Activated naive CD4-positive, alpha-beta T cell treated with anti-CD3 and anti-CD28 coated beads, Interleukin-2, amount 50 U/mL, for 16 hours (primary cell): ENCODE measurements at places on chromosomes 7 and 10.

DNA sequence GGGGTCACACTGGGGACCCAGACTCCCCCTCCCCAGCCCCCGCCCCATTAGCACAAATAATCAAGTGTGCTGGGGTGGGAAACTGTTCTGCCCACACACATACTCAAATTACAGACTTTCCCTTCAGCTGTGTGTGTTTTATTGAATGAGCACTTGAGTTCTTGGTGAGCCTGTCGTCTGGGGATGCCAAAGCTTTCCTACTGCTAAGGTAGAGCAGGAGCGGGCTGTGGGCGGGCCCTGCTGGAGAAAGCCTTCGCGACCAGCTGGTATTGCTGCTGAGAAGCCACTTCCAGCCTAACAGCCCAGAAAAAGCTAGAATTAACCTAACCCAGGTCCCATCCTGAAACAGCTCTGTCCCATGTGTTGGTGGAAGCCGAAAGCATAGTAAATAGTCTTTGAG lies 87.0 kb upstream of the KMT2E start:
- no peak for DNase-seq

DNA sequence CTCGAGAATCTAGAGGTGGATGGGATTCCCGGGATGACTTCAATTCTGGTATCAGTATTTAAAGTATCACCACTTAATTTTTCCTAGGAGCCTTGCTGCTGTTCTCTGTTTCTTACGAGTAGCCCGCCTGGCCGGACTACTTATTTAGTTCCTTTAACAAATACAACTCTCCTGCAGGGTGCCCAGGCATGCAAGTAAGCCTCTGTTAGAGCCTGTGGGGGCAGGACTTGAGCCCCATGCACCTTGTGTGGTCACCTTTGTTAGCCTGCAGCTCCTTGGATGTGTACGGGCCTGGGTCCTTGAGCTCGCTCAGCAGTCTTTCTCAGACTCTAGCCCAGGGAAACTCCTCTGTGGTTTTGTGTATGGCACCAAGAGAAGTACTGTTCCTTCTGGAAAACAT lies 16.1 kb downstream of the EIF4H start:
- no peak for DNase-seq

DNA sequence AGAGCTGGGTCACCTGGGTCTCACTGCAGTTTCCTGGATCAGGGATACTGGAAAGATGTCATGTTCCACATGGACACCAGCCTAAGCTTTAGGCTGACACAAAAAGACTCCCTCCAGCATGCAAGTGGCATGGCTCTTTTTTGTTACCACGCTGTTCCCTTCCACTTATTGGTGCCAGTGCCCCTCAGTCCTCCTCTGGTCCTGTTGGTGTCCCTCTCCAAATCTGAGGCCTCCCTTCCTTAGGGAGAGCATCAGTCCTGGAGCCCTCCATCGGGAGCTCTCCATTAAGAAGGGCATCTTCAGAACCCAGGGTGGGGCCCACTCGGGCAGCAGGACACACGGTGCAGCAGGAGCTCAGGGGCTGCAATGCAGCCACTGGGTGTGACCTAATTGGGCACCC lies 76.1 kb upstream of the LRRC18 start:
- no peak for DNase-seq

DNA sequence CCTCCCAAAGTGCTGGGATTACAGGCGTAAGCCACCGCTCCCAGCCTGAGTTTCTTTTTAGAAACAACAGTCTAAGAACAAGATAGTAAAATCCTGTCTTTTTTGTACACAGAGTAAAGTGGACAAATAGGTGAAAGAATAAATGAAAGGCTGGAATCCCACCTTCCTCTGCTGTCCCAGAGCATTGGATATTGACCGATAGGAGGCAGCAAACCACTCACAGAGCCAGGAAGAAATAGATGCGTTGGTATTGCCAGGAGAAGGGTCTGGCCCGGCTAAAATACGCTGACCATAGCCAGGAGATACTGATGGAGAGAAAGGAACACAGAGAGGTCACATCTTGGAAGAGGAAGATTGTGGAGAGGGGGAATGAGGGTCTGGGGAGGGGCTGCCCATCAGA lies 11.4 kb upstream of the ZNF12 start:
- DNase-seq = no peak

DNA sequence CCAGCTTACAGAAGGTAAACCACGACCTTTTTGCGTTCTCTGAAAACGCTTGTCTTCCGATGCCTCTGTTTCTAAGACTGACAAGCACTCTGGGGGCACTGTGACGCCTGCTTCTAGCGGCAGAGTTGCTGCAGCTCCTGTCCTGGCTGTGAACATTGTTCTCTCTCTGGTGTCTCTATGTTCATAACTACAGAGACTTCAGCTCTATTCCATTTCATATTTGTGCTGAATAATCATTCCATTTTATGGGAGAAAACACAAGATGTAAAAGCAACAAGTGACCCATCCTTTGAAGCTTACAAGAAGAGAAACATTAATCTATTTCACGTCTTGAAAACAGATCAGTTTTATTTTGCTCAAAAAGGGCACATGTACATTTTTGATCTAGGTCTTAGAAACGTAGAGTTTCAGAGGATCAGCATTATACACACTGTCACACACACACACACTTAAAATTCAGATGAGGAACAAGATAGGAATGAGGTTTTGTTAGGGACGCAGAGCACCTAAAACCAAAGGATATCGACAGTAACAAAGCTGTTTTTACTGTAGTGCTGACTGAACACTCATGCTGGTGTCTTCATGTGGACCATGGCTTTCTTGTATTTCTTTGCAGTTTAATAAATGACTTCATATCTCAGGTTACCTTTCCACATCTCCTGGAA lies 3.0 kb downstream of the IKZF1 start:
- peak; percentile 74 for DNase-seq

GRCh38 chr7:140922741-140923345 lies 1.9 kb downstream of the BRAF start:
- DNase-seq = no peak

DNA sequence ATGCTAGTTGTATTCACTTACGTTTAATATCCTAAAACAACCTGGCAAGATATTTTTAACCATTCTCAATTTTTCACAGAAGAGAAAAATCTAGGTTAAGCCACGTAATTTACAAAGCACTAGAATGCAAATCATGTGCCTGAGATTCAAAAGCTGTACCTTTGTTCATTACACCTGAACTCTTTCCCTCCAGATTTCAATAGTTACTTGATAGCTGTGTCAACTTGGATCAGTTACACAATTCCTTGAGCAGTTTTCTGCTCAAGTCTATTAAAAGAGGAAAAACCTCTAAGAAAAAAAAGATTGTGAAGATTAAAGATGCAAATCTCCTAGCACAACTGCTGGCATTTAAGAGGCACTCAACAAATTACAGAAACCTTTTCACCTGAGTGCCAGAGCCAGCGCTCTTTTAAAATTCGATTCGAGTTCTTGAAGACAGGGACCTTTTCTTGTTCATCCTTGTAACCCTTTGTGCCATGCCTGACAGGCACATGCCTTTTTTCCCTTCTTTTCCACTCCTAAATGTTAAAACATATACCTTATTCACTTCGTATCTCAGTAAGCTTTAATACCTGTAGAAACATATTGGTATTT lies 886 bp downstream of the NSUN6 start:
- no peak for DNase-seq

GRCh38 chr7:27950123-27950522 lies 210.2 kb downstream of the TAX1BP1 start:
- no peak for DNase-seq

- no peak for DNase-seq
Measured at GRCh38 chr10:119166564-119166963, 1.1 kb upstream of the SFXN4 start.

- DNase-seq = peak; percentile 51
Measured at GRCh38 chr10:119268871-119269506, 61.6 kb downstream of the GRK5 start.

DNA sequence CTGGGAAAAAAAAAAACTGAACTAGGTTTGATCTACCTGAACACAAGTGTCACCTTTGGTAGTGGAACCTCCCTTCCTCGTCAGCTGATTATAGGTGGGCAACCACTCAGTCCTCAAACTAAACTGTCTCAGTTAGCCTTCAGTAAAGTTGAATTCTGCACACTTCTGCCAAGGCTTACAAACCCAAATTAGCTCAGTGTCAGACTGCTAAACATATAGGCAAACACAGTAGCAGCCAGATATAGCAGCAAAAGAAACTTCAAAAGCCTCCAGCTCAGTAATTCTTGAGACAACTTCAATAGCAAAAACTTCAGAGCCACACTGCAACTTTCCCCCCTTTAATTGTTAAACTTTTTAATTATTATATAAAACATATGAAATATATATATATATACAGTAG lies 956.9 kb downstream of the XPNPEP1 start:
- no peak for DNase-seq

- no peak for DNase-seq
Measured at GRCh38 chr7:18927134-18927533, 190.3 kb downstream of the TWIST1 start.

- DNase-seq = no peak
Measured at GRCh38 chr7:133742709-133743538, 384.2 kb upstream of the LRGUK start.

DNA sequence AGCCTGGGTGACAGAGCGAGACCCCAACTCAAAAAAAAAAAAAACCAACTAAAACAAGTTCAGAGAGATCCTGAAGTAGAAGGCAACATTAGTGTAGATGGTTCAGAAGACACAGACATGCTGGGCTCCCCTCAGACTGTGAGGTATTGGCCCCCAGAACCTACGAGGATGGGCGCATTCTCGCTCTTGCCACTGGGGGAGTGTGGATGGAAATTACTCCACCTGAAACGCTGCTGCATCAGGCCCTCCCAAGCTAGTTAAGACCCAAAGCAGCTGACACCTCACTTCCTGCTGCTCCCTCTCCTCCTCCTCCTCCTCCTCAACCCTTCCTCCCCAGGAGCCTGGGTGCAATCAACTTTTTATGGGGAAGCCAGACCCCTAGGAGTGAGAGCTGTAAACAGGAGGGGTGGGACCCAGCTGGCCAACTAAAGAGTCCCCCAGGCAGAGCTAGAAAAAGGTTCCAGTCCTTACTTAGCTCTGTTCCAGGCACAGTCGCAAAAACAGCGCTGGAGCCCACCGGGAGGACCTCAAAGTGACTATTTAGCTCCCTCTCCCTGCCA lies 7.4 kb downstream of the SH3PXD2A start:
- no peak for DNase-seq

- DNase-seq = no peak
Measured at GRCh38 chr7:98206451-98207330, 4.5 kb upstream of the BHLHA15 start.

DNA sequence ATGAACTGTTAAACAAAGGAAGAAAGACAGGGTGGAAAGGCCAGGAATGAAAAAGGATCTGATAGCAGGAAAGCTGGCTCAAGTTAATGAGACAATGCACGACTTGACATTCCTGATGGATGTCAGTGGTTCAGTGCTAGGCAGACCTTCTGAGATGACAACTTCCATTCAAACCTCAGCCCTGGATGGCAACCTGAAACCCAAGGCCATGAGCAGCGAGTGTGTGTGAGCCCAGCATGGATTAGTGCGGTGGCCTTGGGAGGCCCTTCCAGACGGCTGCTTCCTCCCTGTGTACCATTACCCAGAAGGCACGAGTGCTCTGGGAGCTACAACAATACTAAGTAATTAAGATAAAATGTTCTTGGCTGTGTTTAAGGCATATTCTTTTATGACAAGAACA lies 18.8 kb downstream of the TRIL start:
- no peak for DNase-seq

- no peak for DNase-seq
Measured at GRCh38 chr7:4837803-4838625, 23.8 kb downstream of the PAPOLB start.

DNA sequence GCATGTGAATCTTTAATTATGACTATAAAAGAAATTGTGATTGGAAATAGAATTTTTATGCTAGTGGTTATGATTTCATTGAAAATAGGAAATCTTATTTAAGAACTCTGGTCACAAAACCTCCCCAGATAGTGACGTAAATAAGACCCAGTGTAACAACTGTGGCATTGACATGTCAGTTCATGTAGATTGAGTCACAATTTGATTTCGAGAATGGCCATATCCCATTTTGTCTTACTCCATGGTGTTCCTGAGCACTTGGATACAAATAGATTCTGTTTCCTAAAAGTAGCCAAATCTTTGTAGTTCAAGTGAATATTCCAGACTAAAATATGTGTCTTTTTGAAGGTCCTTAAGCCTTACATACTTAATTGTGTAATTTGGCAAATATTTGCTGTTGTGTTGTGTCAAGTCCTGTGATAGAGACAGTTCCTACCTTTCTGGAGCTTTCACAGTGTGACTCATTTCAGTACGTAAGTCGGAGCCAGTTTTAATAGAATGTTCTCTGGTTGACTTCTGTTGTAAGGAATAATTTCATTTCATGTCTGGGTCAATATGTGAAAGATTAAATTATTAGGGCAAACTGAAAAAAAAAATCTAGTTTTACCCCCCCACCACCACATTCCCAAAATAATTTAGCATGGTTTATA lies 37.1 kb upstream of the TOMM7 start:
- no peak for DNase-seq

- no peak for DNase-seq
Measured at GRCh38 chr10:88707429-88708155, 1.5 kb downstream of the LIPK start.

DNA sequence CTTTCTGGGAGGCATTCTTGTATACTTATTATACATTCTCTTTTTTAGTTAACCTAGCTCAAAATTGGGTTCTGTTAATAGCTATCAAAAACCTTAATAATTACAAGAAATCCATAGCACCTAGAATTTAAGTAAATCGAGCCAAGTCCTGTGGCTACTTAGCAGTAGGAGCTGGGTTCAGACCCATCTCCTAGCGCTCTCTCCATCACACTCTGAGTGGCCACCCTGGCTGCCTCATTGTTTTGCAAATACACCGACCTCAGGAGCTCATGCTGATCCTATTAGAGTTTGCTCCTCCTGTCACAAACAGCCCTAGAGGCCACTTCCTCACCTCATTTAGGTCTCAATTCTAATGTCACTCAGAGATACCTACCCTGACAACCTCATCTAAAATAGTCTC lies 46.2 kb upstream of the OSBPL3 start:
- no peak for DNase-seq

- peak; percentile 31 for DNase-seq
Measured at GRCh38 chr10:23293145-23293724, 51.4 kb downstream of the C10orf67 start.

DNA sequence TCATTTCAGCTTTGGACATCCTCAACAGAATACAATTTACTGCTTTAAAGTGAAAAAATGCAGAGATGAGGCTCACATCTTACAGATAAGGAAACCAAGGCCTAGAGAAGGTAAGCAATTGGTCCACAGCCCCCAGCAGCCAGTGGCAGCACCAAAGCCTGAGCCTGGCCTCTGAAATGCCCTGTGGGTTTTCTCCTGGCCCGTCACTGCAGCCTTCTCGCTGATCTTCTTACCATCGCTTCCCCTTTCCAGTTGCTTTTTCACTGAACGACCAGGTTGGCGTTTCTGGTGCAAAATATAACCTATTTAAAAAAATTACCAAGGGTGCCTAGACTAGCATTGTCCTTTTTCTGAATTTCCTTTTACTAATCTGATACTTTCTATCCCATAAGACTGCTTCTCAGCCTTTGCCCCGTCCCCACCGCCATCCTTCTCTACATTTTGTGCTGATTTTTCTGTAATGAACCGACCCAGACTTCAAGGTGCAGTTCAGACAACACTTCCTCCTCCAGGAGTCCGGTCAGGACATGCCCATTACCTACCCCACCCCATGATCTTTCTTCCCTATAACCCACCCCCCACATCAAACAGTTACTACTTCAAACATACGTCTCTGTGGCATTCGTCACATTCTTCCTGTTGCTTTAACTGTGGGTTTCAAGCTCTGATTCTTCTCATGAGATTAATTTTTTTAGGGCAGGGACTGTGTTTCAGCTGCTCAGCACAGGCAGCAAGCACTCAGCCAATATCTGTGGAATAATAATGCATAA lies 289.4 kb downstream of the DNAJB6 start:
- DNase-seq = no peak

- DNase-seq = no peak
Measured at GRCh38 chr7:86366946-86367345, 276.8 kb upstream of the GRM3 start.
